ENCODE measurements at places on chromosomes 4 and X.

GRCh38 chr4:125043486-125043885 lies 271.3 kb upstream of the FAT4 start:
- no peak for DNase-seq

DNA sequence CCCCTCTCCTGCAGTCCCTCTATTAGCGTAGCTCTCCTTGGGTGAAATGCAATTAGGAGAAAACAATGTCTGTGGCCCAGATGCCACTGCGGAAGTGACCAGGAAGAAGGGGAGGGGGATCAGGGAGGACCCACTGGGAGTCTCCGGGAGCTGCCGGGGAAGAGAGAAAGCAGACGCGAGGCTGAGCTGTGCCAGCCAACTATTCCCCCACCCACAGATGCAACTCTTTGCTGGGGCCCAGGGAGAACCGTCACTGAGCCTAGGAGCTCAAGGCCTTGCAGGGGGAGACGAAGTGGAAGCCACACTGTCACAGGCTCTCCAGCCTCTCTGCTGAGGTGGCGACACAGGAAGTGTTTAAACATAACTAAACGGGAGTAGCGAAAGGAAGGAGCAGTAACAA lies 149.2 kb downstream of the BCOR start:
- no peak for DNase-seq

DNA sequence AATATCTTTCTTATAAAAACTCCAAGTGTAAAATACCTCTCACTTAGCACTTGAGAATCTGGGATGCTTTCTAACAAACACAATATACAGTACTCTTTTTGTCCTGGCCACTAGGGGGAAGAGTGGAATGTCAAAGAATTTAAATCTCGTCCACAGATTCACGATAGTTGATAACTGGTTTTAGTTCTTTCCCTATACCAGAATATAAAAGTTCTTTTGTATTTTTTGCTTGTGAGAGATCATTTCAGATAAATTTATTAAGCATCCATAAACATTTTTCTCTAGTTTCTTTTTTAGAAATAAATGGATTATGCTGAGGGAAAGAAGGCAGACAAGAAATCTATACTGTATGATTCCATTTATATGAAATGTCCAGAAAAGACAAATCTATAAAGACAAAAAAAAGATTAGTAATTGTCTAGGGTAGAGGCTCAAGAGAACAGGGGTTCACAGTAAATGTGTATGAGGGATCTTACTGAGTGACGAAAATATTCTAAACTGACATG lies 50.4 kb downstream of the MGARP start:
- DNase-seq = peak; percentile 31

- no peak for DNase-seq
Observed at GRCh38 chr4:81378386-81378785, 93.3 kb downstream of the RASGEF1B start.

DNA sequence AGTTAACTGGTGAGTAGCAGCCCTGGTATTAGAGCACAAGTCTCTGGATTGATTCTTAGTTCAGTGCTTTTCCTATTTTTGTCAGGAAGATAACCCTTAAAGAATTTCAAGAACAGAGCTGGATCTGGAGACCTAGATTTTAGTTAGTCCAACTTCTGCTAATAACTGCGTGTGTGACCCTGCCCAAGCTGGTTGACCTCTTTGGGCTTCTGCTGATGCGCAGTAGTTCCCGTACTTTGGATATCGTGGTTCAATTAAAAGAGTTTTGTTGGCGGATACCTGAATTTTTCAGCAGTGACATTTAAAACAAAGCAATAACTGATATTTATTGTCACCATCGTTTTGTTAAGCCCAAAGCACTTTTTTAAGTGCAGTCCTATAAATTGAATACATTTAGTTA lies 9.3 kb downstream of the MSMO1 start:
- no peak for DNase-seq

- no peak for DNase-seq
Observed at GRCh38 chr4:3209551-3210325, 39.2 kb upstream of the MSANTD1 start.

DNA sequence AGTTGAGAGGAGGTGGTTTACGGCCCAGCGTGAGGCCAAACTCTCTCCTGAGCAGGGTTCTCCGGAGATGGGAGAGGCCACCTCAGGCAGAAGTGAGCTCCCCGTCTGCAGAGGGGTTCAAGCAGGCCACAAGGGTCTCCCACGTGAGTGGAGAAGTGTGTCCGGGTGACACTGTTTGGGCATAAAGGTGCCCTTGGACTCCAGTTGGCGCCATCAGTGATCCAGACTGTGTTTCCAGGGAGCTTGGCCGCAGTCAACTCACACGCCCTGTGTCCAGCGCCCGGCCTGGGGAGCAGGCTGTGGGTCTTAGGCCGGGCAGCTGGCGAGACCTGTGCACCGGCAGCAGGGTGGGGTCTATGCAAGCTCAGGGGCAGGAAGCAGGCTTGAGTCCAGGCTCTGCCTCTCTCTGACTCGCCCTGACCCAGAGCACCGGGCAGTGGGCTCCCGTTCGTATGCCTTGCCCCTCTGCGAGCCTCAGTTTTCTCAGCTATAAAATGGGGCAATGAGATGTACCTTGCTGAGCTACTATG lies 24.6 kb upstream of the HTRA3 start:
- DNase-seq = no peak

DNA sequence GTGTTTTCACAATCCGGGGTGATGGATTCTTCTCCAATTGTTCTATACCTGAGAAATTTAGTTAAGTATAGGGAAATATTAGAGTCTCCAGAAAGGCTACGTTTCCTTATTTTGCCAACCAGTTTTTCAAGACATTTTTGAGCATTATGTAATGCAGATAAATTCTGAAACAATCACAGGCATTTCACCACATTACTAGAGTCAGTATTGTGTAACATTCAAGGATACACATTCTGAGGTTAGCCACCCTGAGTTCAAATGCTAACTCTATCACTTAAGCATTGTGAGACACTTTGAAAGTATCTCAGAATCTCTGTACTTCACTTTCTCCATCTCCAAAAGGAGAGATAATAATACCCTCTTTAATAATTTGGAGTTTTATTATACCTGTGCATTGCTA lies 10.6 kb downstream of the SULT1B1 start:
- DNase-seq = no peak

DNA sequence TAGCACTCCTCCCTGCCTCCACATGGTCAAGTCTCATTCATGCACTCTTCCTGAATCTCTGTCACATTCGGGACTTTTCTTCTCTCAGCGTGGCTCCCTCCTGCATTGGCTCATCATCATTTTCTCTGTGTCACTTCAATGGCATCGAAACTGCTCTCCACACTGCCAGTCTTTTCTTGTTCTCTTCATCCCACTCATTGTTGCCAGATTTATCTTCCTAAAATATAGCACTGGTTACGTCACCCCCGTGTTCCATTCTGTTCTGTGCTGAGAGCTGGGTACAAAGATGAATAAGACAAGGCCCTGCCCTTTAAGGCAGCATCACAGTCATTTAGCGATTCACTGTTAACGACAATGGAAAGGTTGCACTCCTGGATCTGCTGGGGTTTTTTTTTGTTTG lies 174.4 kb upstream of the TBC1D9 start:
- DNase-seq = no peak

GRCh38 chr4:7787067-7787466 lies 152.6 kb downstream of the AFAP1 start:
- DNase-seq = no peak

DNA sequence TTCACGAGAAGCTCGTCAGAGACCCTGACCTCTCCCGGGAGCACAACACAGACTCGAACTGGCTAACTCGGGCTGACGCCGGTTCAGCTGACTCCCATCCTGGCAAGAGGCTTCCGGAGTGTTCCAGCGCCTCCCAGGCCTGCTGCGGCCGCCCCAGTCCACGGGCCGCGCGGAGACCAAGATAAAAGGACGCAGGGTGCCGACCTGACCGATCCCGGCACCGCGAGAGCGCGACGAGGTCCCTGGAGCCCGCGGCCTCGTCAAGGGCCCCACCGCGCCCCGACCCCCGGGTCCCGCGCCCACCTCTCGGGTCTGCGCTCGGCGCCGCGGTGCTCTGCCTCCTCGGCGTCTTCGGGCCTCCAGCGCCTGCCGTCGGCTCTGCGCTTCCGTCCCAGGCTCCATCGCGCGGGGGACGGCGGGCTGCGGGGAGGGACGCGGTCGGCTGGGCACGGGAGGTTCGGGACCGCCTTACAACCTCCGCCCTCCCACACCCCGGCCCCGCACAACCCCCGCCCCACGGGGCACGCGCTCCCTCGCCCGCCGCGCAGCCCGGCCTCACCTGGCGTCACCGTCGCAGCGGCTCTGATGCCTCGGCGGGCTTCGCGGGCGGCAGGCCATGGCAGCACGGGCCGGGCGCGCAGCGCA lies 426 bp downstream of the SLBP start:
- peak; percentile 50 for DNase-seq

DNA sequence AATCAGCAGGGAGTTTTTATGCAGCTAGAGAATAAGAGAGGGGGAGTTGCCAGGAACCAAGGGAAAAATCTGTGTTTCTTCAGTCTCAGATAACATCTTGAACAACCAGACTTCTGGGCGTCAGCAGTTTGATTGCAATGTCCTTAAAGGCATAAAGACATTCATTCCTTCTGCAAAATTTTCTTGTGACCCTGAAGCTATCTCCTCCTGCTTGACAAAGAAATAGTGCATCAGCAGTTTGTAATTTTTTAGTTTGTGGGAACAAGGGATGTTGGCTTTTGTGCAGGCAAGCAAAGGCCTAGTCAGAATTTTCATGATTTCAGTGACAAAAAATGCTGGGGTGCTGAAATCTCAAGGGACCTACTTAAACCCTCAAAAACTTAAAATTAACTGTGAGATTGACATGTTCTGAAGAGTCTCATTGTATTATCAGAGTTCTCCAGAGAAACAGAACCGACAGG lies 125.8 kb upstream of the UNC5C start:
- no peak for DNase-seq

- no peak for DNase-seq
Observed at GRCh38 chr4:112647785-112648184, 10.8 kb downstream of the LARP7 start.

DNA sequence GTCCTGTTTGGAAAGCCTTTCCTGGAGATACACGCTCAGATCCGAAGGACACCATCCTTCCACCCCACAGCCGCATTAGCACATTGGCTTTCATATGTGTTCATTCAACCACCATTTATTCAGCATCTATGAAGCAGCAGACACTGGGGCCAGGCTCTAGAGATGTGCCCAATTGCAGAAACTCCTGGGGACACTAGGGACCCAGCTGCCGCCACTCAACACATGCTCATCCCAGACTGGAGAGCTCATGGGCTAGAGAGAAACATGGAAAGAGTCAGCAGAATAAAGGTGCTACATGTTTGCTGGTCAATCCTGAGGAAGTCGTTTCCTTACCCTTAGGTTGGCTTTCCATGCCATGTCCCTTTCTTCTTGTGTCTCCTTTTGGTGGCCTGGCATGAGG lies 7.6 kb downstream of the CTAG1A start:
- DNase-seq = no peak

DNA sequence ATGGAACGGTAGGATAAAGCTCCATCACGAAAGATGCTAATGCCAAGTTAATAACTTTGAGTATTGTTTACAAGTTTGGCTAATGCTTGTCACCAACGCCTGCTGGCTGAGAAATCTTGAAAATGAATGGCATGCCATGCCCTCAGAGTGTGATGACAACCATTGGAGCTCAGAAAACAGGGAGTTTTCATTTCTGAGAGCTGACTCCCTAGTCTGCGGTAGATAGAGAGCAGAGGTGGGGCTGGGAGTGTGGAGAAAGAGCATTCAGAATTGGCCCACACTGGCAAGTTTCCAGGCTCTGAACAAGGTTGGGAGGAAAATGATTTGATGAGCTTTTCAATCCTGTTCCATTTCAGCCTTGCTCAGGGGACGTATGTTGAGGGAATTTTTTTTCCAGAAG lies 183.9 kb downstream of the CPEB2 start:
- no peak for DNase-seq

DNA sequence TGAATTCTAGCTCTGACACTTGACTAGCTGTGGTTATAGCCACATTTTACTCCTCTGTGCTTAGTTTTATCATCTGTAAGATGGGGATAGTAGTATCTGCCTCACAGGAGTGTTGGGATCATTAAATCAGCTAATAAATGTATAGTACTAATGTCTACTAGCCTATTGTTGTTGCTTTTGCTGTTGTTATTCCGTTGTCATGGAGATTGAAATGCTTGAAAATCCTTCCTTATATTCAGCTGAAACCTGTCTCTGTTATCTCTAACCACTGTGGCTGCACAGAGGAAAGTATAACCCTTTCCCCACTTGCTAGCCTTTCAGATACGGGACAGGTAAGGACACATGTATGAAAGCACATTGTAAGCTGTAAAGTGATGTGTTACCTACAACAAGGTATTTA lies 33.9 kb downstream of the CLCN5 start:
- no peak for DNase-seq

DNA sequence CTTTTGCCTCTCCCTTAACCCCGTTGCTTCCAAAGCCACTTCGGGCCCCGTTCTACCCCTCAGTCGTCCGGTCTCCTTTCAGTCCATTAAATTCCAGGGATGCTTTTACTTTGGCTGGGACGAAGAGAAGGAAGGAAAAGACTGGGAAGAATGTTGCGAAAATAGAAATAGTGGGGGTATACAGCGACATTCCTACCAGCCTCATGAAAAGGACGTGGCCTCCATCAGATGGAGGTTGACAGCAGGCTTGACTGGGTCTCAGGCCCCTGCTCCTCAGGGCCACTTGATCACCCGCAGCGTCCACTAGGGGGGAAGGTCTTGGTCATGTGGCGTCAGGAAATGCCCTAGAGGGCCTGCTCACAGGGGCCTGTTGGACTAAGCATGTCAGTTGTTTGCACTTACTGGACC lies 657 bp upstream of the ANKRD50 start:
- peak; percentile 40 for DNase-seq

DNA sequence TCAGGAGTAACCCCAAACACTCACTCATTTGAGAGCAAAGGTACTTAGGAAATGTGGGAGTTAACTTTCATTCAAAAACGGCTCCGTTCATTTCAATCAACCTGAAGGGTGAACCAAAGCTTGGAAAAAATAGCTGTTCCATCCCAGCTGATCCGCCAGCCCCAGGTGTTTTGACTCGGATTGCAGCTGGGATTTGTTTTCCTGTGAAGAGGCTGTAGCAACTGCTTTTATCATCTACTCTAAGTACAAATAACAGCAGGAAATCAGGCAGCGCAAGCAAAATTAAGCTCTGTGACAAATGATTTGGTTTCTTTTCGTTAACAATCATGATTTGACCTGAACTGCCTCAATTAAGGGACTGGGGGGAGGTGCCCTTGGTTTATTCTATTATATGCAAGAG lies 154.7 kb downstream of the BEND2 start:
- DNase-seq = peak; percentile 36

DNA sequence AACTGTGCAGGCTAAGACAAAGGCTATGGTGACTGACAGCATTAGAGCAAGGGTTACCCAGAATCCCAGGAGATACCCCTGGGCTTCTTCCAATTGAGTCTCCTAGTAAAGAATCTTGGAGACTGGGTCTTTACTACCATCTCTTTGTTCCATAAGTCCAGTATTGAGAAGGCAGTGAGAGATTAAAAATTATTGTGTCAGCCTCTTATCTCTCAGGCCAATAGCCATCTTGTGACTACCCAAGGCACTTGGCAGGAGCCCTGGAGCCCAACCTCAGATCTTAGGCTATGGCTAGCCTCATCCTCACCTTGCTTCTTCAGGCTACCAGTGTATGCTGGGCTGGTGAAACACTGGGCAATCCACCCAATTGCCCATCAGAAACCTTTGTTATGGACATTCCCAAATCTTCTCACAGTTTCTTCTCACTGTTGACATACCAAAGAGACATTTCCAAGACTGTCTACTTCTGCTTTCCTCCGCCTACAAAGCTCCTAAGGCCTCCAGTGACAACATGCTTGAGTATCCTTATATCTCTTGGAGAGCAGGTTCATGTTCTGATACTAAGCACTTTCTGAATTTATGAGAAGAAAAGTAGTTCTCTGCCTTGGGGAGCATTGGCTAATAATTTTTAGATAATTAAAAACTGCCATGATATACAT lies 76.3 kb upstream of the STIM2 start:
- DNase-seq = no peak

GRCh38 chrX:102744307-102744706 lies 23.8 kb downstream of the GPRASP3 start:
- DNase-seq = no peak

All from NCI-H2081 (cell line).